ENCODE measurements at places on chromosomes 4 and X. TPM values are rescaled to one million over a fixed set of nuclear protein-coding genes. Genes with fewer than 3 reads are reported as not detected.
A peak's percentile ranks its signal among the peaks of the same experiment; 100 is the strongest.

GRCh38 chr4:7524064-7524682 lies 89.4 kb upstream of the PSAPL1 start:
- no peak for DNase-seq
- no peaks in the 10 kb centered on the region for H3K36me3 ChIP-seq
- H3K27ac ChIP-seq: no peak overlapping the region
- no peak overlapping the region for H3K4me3 ChIP-seq
- peaks cover 48% of the 10 kb centered on the region for H3K27me3 ChIP-seq

GRCh38 chr4:82508806-82509428 lies 52.9 kb downstream of the TMEM150C start:
- no peak for DNase-seq
- no peak overlapping the region for H3K4me3 ChIP-seq
- H3K4me1 ChIP-seq: peaks cover 3% of the 10 kb centered on the region
- peaks cover 19% of the 10 kb centered on the region for H3K27me3 ChIP-seq

- peaks cover 5% of the 10 kb centered on the region for H3K36me3 ChIP-seq
- peaks cover 16% of the 10 kb centered on the region for H3K4me1 ChIP-seq
- H3K4me3 ChIP-seq: peak within 1 kb of the TSS; percentile 86
- peak within 1 kb of the TSS; percentile 84 for H3K27ac ChIP-seq
- no peaks in the 10 kb centered on the region for H3K27me3 ChIP-seq
Measured at GRCh38 chrX:132219343-132219768, at the start of gene RAP2C. RAP2C (minus strand) TSS chrX:132219447; CDS start chrX:132217268, 2,179 bp downstream.

GRCh38 chrX:70434914-70435586 lies 9.6 kb upstream of the DLG3 start:
- DNase-seq: peak; percentile 18
- H3K4me3 ChIP-seq: peak overlapping the region; percentile 88
- peaks cover 21% of the 10 kb centered on the region for H3K4me1 ChIP-seq
- peak overlapping the region; percentile 39 for H3K27ac ChIP-seq

The CAPN6 gene
- not detected for total RNA-seq

The EPHA5 gene
- not detected for total RNA-seq

DNA sequence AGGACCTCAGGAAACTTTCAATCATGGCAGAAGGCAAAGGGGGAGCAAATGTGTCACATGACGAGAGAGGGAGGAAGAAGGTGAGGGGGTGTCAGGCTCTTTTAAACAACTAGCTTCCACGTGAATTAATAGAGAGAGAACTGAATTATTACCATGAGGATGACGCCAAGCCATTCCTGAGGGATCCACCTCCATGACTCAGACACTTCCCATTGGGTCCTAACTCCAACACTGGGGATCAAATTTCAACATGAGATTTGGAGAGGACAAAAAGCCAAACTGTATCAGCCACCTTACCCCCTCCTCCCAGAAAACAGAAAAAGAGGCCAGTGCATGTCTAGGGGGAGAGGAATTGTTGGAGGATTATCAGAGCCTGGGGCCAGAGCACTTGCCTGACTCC lies 40.4 kb upstream of the LAS1L start:
- H3K36me3 ChIP-seq: no peaks in the 10 kb centered on the region
- no peaks in the 10 kb centered on the region for H3K4me1 ChIP-seq
- no peak overlapping the region for H3K27ac ChIP-seq

- DNase-seq: no peak
- H3K27ac ChIP-seq: no peak overlapping the region
- no peak overlapping the region for H3K4me3 ChIP-seq
Measured at GRCh38 chrX:47571215-47571614, 10.2 kb downstream of the ARAF start.

The PNMA6F gene
- total RNA-seq: not detected

The LRAT gene
- 0.12 TPM for total RNA-seq

The FANCB gene
- 13.6 TPM for total RNA-seq

DNA sequence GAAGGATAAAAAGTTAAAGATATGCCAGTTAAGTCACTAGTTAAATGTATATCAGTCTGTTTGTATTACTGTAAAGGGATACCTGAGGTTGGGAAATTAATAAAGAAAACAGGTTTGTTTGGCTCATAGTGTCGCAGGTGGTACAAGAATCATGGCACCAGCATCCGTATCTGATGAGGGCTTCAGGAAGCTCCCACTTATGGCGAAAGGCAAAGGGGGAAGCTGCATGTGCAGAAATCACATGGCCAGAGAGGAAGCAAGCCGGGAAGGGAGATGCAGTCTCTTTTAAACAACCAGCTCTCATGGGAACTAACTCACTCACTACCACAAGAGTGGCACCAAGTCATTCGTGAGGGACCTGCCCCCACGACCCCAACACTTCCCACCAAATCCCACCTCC lies 91.9 kb upstream of the SH3RF1 start:
- H3K27ac ChIP-seq: no peak overlapping the region
- H3K36me3 ChIP-seq: no peaks in the 10 kb centered on the region
- H3K4me1 ChIP-seq: no peaks in the 10 kb centered on the region
- H3K4me3 ChIP-seq: no peak overlapping the region

DNA sequence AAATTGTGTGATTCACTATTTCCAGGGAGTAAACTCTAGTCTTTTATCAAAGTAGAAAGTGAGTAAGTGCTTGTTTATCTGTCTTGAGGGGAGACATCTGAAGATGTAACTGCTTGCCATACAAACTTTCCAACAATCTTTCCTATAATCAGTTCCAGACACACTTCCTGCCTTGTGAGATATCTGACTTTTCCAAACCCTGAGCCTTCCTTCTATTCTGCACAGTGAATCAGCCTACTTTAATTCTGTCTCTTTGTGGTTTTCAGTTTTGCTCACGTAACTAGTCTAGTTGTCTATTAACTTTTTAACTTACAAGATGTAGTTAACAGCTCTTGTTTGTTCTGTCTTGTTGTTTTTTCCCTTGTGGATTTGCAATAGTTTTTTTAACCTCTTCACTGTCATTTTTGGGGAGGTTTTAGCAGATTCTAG lies 947.8 kb downstream of the C4orf33 start:
- no peak overlapping the region for H3K4me3 ChIP-seq
- H3K27ac ChIP-seq: no peak overlapping the region
- DNase-seq: no peak
- H3K4me1 ChIP-seq: no peaks in the 10 kb centered on the region
- no peaks in the 10 kb centered on the region for H3K27me3 ChIP-seq

DNA sequence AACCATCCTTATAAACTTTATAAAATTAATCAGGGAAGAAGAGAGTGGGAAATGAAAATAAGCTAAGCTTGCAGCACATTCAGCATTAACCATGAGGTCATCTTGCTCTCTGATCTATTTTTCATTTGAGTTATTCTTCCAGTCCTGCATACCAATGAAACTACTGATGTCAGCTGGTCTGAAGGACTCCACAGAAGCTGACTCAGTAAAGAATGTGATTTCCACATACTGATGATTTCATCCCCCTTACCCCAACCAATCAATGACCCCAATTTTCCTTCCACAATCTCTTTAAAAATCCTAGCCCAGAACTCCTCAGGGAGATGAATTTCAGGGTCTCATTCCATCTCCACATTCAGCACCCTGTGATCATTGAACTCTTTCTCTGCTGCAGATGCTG lies 18.8 kb upstream of the DSPP start:
- H3K4me3 ChIP-seq: no peak overlapping the region
- no peak overlapping the region for H3K27ac ChIP-seq
- DNase-seq: no peak
- H3K27me3 ChIP-seq: peaks cover 12% of the 10 kb centered on the region
- H3K36me3 ChIP-seq: no peaks in the 10 kb centered on the region

DNA sequence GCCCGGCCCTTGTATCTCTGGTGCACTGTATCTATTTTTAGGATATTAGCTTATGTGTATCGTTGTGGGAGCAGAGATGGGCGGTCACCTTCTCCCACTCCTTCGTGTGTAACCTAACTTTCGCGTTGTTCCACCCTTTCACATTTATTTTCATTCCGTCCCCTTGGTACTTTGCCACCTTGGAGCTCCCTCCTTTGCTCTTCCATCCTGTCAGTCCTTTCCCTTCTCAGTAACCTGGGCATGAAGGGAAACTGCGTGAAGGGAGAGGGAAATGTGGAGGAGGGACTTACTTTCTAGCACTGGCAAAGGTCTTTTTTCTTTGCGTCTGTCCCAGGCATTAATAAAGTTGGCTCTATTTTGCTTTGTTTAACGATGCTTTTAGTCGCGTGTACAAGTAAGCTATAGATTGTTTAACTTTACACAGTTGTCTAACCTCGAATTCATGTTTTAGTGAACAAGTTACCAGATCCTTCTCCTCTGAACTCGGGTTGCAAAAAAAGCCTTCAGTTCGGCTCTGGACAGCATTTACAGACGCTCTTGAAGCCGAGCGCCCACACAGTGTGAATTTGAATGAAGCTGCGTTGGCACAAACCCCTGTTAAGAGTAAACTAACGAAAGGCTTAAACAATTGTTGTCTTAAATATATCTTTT lies 3.9 kb downstream of the PCDH10 start:
- H3K4me3 ChIP-seq: no peak overlapping the region
- peaks cover 76% of the 10 kb centered on the region for H3K27me3 ChIP-seq
- H3K27ac ChIP-seq: no peak overlapping the region
- H3K4me1 ChIP-seq: peaks cover 17% of the 10 kb centered on the region
- H3K36me3 ChIP-seq: no peaks in the 10 kb centered on the region
- no peak for DNase-seq

- no peak overlapping the region for H3K4me3 ChIP-seq
- no peak for DNase-seq
- peaks cover 4% of the 10 kb centered on the region for H3K36me3 ChIP-seq
Measured at GRCh38 chrX:41600291-41600690, 88.5 kb upstream of the GPR34 start.

The ZCCHC12 gene
- not detected for total RNA-seq

- peaks cover 10% of the 10 kb centered on the region for H3K36me3 ChIP-seq
- DNase-seq: no peak
- no peaks in the 10 kb centered on the region for H3K27me3 ChIP-seq
- H3K27ac ChIP-seq: no peak overlapping the region
- H3K4me3 ChIP-seq: no peak overlapping the region
Measured at GRCh38 chrX:130772105-130772775, 130.8 kb downstream of the ENOX2 start.

DNA sequence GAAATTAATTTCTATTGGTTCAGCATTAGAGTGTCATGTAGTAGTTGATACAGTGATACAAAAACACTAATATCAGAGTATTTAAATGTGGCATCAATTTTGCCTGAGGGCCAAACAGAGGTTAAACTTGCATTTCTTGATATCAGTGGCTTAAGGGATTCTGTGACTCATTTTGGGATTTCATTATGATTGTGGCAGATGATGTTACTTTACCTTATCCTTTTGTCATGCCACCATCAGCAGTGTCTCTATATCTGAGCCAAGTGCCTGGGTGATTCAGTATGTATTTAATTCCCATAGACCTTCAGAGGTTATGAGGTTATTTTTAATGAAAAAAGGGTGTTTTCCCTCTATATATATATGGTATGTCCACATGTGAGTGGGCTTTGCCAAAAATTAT lies 582.9 kb downstream of the ADGRL3 start:
- H3K27me3 ChIP-seq: no peaks in the 10 kb centered on the region
- DNase-seq: no peak
- no peaks in the 10 kb centered on the region for H3K4me1 ChIP-seq
- H3K27ac ChIP-seq: no peak overlapping the region
- no peak overlapping the region for H3K4me3 ChIP-seq
- no peaks in the 10 kb centered on the region for H3K36me3 ChIP-seq

- no peak overlapping the region for H3K4me3 ChIP-seq
- peaks cover 3% of the 10 kb centered on the region for H3K4me1 ChIP-seq
- H3K27ac ChIP-seq: no peak overlapping the region
- DNase-seq: no peak
Measured at GRCh38 chrX:14491689-14492088, 37.6 kb upstream of the GLRA2 start.

All from activated naive CD8-positive, alpha-beta T cell treated with anti-CD3 and anti-CD28 coated beads for 36 hours (primary cell).